MCF 10A (cell line): ENCODE measurements at places on chromosomes 7 and 10. TPM values are rescaled to one million over a fixed set of nuclear protein-coding genes. Genes with fewer than 3 reads are reported as not detected.
A peak's percentile ranks its signal among the peaks of the same experiment; 100 is the strongest.

DNA sequence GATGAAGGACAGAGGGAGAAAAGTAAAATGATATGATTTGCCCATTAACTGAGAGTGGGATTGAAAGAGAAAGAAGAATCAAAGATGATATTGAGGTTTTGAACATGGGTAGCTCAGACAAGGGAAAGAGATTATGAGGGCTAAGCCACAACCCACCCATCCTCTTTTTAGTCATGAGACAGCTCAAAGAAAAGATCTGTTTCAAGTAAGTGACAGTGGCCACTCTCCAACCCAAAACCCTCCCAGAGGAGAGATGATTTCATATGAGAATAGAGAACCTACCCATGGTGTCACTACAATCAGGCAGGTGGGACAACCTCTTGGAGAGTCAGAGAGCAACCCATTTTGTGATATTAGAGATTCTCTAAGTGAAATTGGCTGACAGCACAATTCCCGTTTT, 32.2 kb downstream of the PLXNA4 start:
- no peak for DNase-seq

DNA sequence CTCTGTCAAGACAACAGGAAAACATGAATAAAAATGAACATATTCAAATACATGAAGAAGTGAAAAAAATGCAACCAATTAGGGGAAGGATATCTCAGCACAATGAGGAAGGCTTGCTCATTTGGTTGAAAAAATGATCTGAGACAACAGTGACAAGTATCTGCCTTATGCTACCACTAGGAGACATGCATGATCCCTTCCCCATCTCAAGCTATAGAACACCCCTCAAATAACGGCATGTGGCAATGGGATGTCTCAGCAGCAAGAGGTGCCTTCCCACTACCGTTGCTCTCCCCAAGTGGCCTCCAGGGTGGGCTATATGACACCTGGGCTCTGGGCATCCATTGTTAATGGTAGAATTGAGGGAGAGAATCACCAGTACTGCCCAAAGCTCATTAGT, 98.1 kb upstream of the RSU1 start:
- no peak for DNase-seq

DNA sequence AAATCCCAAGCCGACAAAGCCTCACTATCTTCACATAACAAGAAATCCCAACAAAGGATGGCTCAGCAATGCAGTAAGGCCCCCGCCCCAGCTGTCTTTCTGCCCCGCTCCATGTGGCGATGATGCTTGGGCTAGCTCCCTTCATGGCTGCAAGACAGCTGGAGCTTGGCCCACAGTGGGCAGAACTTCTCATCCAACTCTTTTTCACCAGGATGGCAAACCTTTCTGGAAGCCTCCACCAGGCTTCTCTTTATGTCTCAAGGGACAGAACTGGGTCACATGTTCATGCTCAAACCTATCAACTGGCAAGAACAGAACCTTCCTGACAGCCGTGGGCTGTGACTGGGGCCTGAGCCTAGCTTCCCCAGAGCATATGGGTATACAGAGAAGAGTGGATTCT, 260.5 kb upstream of the MKLN1 start:
- DNase-seq, result no peak

DNA sequence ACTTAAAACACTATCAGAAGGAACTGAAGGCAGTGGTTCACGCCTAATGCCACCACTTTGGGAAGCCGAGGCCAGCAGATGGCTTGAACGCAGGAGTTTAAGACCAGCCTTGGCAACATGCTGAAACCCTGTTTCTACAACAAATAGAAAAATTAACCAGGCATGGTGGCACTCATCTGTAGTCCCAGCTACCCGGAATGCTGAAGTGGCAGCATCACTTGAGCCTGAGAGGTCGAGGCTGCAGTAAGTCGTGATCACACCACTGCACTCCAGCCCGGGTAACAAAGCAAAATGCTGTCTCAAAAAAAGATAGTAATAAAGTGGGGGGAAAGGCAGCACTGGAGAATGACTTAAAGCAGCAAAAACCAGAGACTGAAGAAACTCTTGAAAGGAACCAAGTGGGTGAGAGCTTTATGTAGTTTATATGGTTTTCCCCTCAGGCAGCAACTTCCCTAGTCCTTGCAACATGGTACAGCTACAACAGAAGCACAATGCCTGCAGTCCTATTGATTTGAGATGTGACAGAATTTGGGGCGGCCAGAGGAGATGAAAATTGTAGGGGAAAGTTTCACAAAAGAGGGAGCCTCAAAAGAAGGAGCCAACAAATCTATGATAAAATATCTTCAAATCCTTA, 38.1 kb downstream of the GDI2 start:
- no peak for DNase-seq

GRCh38 chr7:2576742-2577491, 18.1 kb downstream of the IQCE start:
- no peak for DNase-seq

HGF gene
- not detected in 2 replicates for total RNA-seq

DNA sequence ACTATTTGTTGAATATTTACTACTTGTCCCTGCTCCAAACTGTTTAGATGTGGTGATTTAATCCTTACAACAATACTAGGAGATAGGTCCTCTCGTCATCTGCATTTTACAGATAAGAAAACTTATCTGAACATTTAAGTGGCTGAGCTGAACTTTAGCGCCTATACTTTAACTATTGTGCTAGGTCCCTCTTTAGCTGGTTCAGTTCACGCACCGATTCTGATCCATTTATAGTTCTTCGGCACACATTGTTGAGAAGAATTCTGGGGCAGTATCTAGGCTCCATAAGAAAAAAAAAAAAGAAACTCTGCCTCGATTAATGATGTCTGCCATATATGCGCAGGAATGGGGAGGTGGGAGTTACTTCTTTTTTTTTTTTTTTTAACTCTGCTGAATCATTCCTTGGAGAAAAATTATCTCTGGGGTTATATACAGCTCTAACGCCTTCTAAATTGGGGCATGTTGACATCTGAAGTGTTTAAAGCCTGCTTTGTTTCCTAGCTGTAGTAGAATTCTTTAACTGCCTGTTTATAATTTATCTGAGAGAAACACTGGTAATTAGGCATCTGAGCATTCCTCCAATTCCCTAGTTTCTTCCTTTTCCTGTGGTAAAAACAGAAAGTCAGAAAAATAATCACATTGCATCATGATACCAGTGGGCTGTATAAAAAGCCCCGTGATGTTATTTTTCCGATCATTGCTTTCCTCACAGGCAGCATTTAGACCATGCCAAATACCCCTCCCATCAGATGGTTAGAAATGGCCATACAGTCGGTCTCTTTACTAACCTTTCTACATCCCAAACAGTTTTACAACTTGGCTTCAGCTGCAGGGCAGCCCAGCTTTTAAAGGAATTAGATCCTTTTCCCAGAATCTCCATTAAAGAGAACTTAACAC, 98.5 kb upstream of the KDM7A start:
- DNase-seq, result no peak

SP8 gene
- total RNA-seq, result 0.16 and 0.71 TPM in 2 replicates

DNA sequence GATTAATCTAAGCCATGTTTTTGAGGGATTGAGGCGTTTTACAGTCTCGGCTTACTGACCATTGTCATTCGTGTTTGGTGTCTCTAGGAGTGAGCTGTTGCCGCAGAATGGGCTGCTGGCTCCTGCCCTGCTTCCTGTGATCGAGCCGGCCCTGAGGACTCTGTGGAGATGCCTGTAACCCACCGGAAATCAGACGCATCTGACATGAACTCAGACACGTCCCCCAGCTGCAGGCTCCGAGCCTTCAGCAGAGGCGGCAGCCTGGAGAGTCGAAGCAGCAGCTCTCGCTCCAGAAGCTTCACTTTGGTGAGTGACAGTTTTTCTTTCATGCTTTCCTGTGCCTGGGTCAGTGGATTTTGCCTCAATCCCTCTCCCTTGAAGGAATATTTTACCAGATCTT, 28.8 kb downstream of the PROSER2 start:
- DNase-seq, result no peak

AQP1 gene
- total RNA-seq, result 0.71 TPM in 1 of 2 replicates, not detected in the other

PRLHR gene
- total RNA-seq, result not detected in 2 replicates

GRCh38 chr7:29139796-29140195, 6.5 kb downstream of the CPVL start:
- peak; percentile 67 for DNase-seq

- DNase-seq, result no peak
Measured at GRCh38 chr10:43369921-43370320, 1.5 kb upstream of the FXYD4 start.

DNA sequence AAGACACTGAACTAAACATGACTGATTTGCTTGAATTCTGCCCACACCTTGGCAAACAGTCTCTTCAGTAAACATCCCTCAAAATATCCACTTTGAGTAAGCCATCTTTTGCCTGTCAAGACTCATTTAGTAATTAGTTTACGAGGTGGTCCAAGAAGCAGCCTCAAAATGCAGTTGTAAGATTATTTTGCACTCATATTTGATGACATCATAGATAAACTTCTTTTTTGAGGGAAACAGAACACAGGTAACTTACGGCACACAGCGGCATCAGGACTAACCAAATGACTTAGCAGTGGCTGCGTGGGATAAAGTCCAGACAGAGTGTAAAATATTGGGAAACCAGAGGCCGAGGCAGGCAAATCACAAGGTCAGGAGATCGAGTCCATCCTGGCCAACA, 41.8 kb upstream of the STEAP1B start:
- DNase-seq, result no peak

GPR85 gene
- 0.07 and 0.61 TPM in 2 replicates for total RNA-seq

DNA sequence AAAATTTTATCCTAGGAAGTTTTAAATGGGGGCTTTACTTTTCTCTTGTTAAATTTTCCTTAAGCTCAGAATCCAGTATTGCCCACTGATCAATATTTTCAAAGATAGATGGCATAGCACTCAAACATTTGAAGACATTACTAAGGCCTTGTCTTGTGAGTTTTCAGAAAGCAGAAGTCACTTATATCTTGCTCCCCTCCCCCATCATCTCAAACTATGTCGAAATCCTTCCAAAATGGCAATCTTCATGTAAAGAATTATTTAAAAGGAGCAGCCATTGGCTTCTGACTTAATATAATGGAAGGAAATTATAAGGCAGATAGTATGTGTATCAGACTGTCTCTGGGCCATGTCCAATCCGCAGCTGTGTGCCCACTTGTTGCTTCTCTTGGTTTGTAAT, 553.5 kb upstream of the C7orf33 start:
- no peak for DNase-seq

GRCh38 chr10:17740668-17741067, 11.3 kb upstream of the TMEM236 start:
- no peak for DNase-seq
